ENCODE measurements at places on chromosomes 7 and 10. TPM values are rescaled to one million over a fixed set of nuclear protein-coding genes. Genes with fewer than 3 reads are reported as not detected.

Gene MYOF
- polyA plus RNA-seq: 0.18 TPM

Gene CREB3L2
- polyA plus RNA-seq: 39.0 TPM

DNA sequence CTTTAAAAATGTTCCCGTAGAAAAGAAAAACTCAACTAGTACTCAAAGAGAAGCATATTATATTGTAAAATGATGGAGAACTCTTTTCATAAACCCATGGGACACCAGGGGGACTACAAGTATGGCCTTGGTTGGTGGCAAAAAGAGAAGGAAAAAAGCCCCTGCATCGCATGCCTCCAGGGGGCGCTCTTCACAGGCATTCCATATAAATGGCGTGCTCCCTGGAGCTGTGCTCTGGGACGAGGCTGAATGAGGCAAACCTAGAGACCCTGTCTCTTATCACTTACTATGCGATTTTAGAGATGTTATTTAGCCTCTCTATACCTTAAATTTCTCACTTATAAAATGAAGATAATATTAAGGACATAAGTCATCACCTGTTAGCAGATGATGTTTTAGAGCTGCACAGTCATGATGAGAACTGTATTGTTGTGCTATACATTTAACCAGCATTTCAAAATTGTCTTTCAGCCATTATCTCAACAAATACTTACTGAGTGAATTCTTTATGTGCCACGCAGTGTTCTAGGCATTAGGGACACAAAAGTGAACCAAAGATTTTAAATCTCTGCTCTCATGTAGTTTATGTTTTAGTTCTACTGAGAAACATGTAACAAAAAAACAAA is 105.8 kb downstream of the ARHGAP21 start:
- DNase-seq: peak; percentile 50

GRCh38 chr10:78664929-78665553 is 403.7 kb upstream of the ZMIZ1 start:
- no peak for DNase-seq

DNA sequence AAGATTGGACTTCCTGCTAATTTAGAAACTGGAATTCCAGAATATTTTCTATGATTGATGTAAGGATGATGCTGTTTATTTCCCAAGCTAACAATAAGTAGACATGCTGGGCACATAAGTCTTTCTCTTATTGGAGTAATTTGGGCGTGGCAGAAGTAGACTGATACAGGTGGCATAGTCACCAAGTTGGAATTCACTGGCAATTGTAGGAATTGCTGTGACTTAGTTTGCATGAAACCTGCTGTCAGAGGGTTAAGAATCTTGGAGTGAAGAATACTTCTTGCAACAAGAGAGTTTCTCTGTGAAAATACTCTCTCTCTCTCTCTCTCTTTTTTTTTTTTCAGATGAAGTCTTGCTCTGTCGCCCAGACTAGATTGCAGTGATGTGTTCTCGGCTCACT is 569.7 kb downstream of the REEP3 start:
- no peak for DNase-seq

DNA sequence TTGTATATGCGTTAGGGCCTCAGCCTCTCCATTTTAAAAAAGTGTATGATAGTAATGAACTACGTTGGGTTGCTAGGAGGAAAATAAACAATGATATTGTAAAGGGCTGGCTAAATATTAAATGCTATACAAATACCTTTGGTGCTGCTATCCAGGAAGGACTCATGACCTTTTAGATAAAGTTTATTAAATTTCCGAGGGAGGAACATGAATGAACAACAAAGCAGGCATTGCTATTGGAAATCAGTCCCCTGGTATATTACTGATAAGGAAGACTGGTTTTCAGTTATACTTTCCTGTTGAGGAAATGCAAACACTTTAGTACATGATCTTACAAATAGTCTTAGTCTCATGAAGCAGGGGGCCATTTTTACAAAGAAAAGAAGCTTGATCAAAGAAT is 17.2 kb upstream of the AGR2 start:
- no peak for DNase-seq

GRCh38 chr7:111238886-111239285 is 148.0 kb downstream of the LRRN3 start:
- no peak for DNase-seq

- DNase-seq: no peak
Observed at GRCh38 chr10:7230036-7230435, 180.8 kb downstream of the SFMBT2 start.

Gene ASIC3
- 0.50 TPM for polyA plus RNA-seq

DNA sequence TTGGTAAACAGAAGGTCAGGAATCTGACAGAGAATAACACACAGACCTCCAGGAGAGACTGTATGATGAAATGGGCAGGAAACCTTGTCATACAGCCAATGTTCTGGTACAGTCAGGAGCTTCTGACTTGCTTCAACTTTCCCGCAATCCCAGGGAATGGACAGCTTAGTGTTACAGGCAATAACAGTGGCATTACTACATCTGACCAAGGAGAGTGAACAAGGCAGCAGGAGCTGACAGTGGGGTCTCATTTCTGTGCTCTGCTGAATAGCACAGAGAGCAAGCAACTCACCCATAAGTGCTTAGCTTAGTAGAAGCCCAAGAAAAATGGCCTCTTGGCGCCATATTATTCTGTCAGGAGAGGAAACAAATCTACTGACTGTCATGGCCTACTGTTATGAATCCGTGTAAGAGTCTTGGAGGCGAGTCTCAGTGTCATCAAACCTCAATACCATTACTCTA is 186.2 kb upstream of the MTPN start:
- DNase-seq: no peak

DNA sequence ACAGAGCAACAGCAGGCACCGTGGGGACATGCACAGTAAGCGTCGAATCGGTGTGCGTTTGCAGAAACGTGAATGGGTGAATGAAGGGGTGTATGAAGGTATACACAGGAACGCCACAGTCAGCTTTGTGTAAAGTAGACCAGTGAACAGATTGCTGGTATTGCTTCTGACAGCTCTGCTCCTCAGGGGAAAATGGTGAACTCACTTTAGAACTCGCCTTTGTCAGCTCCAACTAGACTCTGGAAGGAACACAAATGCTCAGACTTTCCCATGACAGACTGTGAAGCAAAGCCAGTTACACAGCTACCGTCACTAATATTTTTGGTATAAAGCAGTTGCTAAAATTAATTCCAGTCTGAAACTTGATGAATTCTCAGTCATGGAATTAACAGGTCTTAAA is 78.9 kb downstream of the CUX1 start:
- no peak for DNase-seq

DNA sequence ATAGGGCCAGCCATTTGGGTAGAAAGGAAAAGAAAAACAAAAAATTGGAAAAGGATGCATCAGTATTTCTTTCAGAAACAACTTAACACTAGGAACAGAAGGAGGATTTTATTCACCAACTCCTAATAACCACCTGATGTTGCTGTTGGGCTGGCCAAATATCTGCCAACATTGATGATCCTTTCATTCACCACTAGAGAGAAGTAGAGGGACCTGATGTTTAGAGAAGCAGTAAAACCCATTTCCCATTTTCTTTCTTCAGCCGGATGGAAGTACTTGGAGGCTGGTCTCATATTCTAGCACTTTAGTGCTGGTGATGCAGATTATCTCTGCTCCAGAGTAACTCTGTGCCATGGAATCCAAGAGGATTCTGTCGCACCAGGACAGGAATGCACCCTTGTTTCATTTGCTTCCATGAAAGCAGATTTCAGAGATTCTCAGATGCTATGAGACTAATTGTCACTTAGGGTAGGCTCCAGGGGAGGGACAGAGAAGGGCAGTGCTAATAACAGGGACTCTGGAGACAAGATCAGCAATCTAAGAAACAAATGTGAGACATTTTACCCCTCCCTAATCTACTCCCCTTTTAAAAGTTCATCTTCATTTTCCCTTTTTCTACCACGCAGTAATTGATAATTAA is 3.1 kb downstream of the KLLN start:
- DNase-seq: peak; percentile 69

Gene KIF20B
- 1.8 TPM for polyA plus RNA-seq

Gene NPY4R
- polyA plus RNA-seq: not detected

- no peak for DNase-seq
Observed at GRCh38 chr10:35848412-35848811, 206.3 kb upstream of the FZD8 start.

Gene SLC39A12
- polyA plus RNA-seq: not detected

DNA sequence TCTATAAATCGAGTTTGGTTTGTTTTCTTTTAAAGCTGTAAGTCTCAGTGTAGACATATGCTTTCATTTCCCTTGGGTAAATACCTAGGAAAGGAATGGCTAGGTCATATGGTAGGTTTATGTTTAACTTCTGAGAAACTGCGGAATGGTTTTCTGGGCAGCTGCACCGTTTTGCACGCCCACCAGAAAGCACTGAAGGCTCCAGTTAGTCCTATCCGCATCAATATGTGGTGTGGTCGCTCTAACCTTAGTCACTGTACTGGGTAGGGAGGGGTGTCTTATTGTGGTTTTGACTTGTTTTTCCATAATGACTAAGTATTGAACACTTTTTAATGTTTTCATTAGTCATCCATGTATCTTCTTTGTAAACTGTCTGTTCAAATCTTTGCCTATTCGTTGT is 279.5 kb upstream of the AKR1E2 start:
- DNase-seq: no peak

Gene TACC2
- 15.3 TPM for polyA plus RNA-seq

DNA sequence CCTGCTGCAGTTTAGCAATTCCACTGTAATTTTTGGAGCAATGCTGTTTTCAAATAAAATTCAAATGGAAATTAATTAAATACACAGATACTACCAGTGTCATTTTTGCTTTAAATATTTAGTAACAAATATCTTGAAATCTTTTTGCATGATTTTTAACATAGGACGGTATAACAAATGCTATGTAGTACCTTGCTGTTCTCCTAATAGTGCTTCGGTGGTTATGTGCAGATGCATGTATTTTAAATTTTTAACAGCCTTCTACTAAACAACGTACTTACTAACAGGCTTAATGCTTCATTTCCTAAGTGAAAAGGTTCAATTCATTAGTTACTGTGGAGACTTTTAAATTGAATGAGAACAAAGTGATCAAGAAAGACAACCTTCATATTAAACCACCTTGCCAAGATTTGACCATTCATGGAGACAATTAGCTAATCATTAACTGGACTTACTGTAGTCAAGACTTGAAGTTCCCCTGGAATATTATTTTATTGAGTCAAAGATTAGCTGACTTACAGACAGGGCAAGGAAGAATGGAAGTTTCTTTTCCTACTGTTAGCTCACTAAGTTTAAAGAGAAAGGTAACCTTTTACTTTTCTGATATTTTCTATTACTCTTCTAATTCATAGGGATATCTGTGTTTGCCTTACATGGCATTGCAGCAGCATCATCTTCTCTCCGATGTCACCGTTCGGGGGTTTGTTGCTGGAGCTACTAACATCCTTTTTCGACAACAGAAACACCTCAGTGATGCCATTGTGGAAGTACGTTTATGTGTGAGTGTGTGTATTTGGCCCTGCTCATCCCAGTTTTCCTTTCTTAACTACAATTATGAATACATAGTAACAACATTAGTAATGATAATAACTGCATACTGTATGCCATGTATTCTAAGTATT is 74.3 kb downstream of the AVL9 start:
- no peak for DNase-seq

DNA sequence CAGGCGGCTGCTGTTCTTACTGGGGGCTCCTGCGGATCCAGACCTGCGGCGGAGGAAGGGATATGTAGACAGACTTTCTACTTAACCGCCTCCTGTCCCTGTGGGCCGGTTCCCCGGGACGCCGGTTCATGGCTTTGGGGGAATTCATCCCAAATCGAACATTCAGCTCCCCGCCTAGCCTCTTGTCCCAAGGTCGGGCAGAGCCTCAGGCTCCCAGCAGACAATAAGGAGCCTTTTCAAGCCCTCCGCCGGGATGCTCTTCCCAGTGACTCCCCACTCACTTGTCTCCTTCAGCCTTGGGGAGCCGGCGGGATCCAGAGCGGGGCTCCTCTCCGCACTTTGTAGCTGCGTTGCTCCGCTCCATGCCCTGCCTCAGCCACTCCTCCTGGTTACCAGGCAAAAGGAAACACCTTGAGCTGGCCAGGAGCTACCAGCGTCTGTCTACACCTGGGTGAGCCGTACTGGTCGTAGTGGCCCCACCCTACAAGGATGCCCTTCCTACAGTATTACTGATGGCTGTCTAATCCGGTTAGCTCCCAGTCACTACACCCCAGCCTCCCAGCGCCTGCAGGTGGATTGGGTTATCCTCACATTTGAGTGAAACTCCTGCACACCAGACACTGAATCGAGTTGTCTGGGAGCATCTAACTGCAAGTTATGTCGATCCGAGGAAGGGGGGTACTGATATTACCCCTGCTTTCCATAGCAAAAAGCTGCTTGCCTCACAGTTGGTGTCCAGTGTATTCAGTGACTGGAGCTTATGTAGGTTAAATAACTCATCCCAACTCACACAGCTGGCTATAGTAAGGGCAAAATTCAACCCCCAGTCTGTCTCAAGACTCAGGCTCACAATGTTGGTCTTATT is at the start of gene C10orf95:
Gene C10orf95, minus strand, starts transcription at position 439 of the 865 bp plus-strand sequence. CDS start 450 bp downstream, outside the sequence.
- no peak for DNase-seq

GRCh38 chr7:79624336-79624735 is 170.9 kb upstream of the MAGI2 start:
- no peak for DNase-seq

Gene MKX
- not detected for polyA plus RNA-seq

- no peak for DNase-seq
Observed at GRCh38 chr7:6576024-6576866, 1.0 kb upstream of the ZDHHC4 start.

DNA sequence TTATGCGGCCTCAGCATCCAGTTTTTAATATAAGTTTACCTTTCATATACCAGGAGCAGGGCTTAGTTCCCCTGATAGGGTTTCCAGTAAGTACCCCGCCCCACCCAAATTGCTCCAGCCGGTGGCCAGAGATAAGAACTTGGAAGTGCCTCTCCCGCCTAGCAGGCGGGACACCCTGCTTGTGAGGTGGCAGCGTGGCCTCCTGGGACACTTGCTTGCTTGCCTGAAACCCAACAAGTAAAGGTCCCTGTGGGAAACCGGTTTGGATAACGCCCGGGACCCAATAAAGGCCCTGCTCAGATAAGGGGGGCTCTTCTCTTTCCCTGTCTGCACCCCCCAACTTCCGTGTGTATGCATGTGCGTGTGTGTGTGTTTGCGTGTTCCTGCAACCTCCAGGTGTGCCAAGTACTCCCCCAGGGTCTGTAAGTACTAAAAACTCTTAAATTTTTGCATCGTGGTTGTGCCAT is 154.3 kb downstream of the ARHGAP21 start:
- DNase-seq: no peak

Gene BTBD16
- 8.0 TPM for polyA plus RNA-seq

DNA sequence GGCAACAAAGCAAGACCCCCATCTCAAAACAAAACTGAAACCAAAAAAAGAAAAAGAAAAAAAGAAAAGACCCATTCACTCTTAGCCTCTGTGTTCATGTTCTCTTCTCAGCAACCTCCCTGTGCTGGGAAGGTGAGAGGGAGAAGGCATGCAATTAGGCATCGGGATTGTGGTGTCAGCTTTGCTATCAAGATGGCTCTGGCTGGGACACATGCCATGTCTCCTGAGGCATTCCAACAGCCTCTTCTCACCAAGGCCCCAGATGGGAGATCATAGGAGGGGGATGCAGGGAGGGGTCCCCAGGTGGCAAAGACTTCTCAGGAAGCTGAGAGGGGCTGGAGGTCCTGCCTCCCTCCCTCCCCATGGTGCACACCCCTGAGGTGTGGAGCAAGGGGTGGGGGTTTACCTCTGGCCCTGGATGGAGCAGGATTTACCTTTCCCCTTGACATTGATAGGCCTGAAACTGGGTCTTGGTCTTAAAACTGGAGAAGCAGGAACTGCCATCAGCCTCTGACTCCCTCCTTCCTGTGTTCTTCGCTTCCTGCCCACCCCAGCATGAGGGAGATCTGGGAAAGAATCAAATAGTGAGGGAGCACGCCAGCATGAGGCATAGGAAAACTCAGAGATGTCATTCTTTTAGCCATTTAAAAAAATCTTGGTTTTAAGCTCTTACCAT is 96.2 kb upstream of the DUSP5 start:
- no peak for DNase-seq
